ENCODE measurements at places on chromosomes 11 and 22. TPM values are rescaled to one million over a fixed set of nuclear protein-coding genes. Genes with fewer than 3 reads are reported as not detected.

GRCh38 chr11:73854680-73855079 lies 22.0 kb downstream of the COA4 start:
- no peak for DNase-seq

GAS2L1 gene
- total RNA-seq = 34.5 TPM

DNA sequence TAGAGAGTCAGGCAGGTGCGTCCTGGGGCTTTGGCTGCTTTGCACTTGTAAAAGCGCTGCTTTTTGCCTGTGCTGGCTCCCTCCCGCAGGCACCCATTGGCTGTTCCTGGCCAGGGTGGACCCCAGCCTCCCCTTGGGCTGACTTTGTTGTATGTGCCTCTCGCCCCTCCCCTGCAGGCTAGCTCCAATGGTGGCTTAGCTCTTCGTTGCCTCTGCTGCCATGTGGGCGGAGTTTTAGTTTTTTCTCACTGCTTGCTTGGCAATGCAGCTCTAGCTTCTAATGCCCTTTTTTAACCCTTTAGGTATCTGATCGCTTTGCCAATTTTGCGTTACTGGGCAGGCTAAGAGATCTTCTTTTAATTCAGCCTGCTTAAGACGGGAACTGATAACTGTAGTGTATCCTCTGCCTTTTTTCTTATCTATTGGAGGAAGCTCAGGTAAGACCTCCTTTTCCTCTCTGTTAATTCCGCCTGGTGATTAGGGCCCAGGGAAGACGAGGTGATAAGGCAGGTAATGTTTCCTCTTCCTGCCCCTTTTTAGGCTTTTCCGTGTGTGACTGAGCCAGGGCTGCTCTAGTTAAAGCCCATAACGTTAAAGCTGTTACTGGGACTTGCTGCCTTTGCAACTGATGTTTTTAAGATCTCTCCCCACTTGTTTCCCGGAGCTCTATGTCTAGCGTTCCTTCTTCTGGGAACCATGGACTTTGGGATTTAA lies 11.7 kb upstream of the GLYATL1 start:
- no peak for DNase-seq

DNA sequence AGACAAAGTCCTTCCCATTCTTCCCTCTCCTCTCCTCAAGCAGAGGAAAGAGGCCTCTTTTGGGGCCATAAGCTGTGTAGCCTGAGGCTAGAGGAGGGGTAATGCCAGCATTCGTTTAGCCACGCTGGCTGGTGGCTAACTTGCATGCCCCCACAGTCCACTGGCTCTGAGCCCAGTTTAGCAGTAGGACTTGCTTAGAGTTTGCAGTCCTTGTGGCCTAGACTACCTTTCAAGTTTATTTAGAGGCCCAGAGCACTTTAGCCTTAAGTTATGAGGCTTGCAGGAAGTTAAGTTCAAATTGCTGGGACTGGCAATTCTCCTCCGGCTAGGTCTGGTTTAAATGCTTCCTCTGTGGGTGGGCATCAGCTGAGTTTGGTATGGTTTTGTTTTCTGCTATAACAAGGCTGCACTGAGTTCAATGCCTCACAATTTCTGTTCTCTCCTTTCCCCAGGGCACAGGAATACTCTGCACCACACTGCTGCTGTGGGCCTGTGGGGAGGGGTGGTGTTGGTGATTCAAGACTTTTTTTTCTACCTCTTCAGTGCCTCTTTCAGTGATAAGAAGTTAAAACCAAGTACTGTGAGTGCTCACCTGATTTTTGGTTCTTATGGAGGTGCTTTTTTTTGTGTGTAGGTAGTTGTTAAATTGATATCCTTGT lies 281.0 kb upstream of the C11orf87 start:
- no peak for DNase-seq

DNA sequence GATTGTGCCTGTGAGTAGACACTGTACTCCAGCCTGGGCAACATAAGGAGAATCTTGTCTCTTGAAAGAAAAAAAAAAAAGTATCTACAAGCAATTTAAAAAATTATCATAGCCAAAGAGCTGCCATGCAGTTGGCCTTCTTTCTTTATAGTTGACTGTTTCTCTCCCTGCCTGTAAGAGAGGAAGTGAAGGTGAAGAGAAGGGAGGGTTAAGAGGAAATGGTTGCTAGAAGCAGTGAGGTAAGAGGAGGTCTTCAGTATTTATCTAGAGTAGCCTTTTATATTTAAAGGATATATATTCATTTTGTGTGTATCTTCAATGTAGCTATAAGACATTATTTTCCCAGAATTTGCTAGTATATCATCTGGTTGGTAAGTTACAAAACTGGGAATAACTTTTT lies 217.9 kb downstream of the TMEM135 start:
- no peak for DNase-seq

ROBO3 gene
- total RNA-seq = 4.9 TPM
